ENCODE measurements at places on chromosomes 4 and X.

GRCh38 chr4:36197501-36197900 lies 46.8 kb downstream of the ARAP2 start:
- ATAC-seq: no peak

GRCh38 chrX:136525738-136526606 lies 6.0 kb upstream of the VGLL1 start:
- no peak for ATAC-seq

GRCh38 chr4:145199051-145199716 lies 18.8 kb upstream of the OTUD4 start:
- ATAC-seq: no peak

- ATAC-seq: no peak
These were observed 94.6 kb downstream of the FAM9B start for GRCh38 chrX:8939322-8939721.

DNA sequence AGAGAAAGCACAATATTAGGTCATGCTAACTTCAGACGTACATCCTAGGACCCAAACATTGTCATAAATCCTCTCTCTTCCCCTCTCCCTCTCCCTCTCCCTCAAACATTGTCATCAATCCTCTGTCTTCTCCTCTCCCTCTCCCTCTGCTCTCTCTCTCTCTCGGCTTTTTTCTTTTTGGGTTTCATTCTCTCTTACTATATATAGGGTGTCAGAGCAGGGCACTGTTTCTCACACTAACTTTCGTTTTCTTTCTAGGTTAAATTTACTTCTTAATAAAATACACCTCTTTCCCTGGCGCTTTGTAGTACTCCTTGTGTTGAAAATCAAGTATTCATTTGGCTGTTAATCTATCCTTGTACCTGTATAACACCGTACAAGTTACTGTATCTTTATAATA lies 37.0 kb upstream of the HERC5 start:
- ATAC-seq: no peak

- ATAC-seq: no peak
These were observed 100.3 kb downstream of the HS3ST1 start for GRCh38 chr4:11328401-11328800.

GRCh38 chrX:31480696-31481095 lies 408.9 kb upstream of the FTHL17 start:
- ATAC-seq: no peak

- ATAC-seq: no peak
These were observed 63.4 kb downstream of the GALNTL6 start for GRCh38 chr4:171876636-171877035.

- ATAC-seq: no peak
These were observed 175.7 kb upstream of the BCOR start for GRCh38 chrX:40273356-40274050.

DNA sequence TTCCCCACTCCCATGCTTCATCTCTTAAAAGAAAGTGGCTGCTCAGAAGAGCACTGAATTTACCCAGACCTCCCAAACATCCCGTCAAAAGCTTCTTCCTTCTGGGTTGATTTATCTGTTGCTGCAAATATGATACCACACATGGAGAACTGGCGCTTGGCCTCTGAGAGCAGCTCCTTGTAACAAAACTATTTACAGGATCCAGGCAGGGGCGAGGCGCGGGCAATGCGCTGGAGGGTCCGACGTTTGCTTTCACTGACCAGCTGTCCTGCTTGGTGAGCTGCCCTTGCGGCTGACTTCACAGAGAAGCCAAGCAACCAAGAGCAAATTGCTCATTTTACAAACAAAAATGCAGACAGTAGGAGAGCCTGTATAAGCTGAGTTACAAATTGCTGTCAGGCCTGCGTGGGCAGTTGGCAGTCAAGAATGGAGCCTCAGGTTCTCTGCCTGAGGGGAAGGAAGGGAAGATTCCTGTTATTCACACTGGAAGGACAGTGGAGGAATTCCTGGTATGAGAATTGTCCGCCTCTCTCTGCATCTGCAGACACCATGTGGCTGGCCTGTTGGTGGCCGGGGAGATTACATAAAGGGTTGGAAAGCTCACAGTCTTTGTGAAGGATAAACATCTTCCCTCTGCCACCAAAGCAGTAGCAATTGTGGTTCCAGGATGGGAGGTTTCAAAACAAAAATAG lies 192.2 kb upstream of the LEF1 start:
- ATAC-seq: no peak

DNA sequence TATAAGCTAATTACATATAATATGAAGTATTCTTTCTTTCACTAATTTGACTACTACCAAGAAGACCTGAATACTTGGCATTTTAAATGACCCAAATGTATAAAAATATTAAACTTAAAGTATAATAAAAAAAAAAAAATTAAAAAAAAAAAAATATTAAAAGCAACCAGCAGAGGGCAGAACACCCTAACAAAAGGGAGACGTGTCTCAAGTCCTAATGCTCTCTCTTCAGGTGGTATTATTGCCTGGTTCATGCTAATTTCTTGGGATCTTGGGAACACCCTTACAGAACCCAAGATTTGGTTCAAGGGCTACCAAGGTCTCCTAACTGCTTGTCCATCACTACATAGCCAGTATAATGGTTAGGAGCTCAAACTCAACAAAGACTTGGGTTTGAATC lies 754.8 kb downstream of the RAB28 start:
- no peak for ATAC-seq

GRCh38 chr4:20883231-20883630 lies 183.0 kb downstream of the PACRGL start:
- ATAC-seq: no peak

DNA sequence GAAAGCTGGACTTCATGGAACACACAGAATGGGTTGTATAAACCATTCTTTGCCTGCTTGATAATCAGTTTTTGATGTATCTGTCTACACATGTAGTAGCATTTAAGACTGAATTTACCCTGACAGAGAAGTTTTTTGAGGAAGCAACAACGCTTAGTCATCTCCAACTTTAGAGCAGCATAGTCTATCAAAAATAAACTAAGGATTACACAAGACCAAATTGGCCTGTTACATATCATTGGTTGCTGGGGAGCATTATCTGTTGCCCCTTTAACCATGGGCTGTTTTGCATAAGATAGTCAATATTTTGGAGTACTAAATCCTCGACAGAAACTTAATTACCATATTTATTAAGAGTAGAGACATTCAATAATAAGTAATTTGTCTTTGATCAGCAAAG lies 347.4 kb downstream of the FAM47B start:
- no peak for ATAC-seq

GRCh38 chr4:125434136-125434535 lies 119.4 kb downstream of the FAT4 start:
- no peak for ATAC-seq

DNA sequence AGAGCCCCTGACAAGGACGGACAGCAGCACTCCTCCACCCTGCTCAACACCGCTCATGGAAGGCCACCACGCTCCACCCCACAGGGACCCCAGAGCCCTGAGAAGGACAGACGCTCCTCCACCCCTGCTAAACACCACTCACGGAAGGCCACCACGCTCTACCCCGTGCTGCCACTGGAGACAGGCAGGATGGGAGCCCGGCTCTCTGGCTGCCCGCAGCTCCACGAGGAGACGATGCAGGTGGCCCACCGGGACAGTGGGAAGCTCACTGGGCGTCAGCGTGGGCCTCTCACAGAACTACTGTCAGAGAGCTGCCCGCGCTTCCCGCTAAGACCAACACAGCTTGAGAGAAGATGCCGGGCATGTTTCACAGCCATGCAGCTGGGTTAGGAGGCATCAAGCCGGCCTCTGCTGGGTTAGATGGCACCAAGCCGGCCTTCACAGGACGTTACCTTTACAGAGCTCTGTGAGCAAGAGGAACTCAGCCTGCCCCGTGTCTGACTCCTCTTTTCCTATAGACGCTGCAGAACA lies 20.8 kb downstream of the GAK start:
- no peak for ATAC-seq

GRCh38 chrX:16633754-16634153 lies 16.2 kb upstream of the S100G start:
- ATAC-seq: no peak

GRCh38 chrX:17053502-17053901 lies 107.0 kb downstream of the REPS2 start:
- no peak for ATAC-seq

DNA sequence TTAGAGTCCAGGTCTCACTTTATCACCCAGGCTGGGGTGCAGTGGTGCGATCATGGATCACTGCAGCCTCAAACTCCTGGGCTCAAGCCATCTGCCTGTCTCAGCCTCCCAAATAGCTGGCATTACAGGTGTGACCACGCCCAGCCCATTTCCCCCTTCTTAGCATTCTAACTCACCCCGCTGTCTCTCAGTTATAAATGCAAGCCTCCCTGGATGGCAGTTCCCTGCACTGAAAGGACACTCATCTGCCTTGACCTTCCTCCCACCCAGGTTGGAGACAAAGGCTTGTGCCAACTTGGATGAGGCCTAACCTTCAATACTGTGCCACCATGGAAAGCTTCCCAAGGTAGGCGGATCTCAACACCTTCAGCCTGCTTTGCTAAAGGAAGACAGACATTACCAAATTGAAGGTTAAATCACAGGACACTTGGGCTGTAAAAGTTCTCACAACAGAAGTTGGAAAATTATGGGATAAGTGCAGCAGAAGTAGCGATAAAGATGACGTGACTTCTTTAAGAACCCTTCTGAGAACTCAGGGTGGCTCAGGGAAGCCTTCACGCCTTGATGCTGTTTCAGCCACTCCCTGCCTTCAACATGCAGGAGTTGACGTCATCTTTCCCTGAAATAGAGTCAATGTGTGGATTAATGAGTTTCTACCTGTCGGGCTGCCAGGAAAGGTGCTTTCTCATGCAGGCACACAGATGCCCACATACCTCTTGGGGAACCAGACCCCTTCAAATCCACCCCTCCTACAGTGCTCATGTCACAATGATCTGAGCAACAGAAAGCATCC lies 10.6 kb upstream of the GPM6B start:
- no peak for ATAC-seq

GRCh38 chr4:159563257-159563656 lies 460.4 kb downstream of the RAPGEF2 start:
- no peak for ATAC-seq

DNA sequence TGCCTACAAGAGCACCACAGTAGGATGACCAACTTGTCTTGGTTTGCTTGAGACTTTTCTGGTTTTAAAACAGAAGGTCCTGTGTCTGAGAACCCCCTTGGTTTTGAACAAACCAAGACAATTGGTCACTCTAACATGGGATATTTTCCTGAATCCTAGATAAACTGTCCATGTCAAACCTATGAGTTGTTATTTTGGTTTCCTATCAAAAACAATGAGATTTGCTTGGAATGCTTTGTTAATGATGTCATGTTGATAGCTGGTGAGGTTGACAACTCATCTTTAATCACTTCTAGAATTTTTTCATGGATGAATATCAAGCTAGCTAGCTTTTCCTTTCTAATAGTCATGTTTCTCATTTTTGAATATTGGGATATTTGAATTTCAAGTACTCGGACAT lies 518.3 kb upstream of the ARX start:
- no peak for ATAC-seq

- no peak for ATAC-seq
These were observed 45.7 kb downstream of the TRIM61 start for GRCh38 chr4:164931551-164932324.

DNA sequence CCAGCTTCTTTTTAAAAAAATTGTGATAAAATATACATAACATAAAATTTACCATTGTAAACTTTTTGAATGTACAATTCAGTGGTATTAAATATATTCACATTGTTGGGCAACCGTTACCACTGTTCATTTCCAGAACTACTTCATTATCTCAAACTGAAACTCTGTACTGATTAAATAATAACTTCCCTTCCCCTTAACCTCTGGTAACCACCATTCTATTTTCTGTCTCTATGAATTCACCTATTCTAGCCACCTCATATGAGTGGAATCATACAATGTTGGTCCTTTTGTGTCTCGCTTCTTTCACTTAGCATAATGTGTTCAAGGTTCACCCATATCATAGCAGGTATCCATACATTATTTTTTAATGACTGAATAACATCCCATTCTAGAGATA lies 8.3 kb downstream of the GPR50 start:
- ATAC-seq: no peak

GRCh38 chrX:146186540-146186939 lies 368.9 kb downstream of the SLITRK2 start:
- ATAC-seq: no peak

DNA sequence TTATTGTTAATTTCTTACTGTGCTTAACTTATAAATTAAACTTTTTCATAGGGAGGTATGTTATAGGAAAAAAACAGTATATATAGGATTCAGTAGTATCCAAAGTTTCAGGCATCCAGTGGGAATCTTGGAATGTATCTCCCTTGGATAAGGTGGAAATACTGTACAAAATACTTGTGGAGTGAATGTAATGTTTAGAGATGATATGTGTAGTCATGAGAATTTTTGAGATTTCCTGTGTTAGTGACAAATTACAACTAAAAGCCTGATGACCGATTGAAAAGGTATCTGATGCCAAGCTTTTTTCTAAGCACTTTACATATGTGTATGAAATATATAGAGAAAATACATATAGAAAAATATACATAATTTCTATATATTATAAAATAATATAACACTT lies 69.2 kb downstream of the STK32B start:
- no peak for ATAC-seq

- ATAC-seq: no peak
These were observed 22.3 kb upstream of the CLOCK start for GRCh38 chr4:55568905-55569504.

GRCh38 chr4:37825968-37826294 lies 555 bp upstream of the PGM2 start:
- peak; percentile 37 for ATAC-seq

DNA sequence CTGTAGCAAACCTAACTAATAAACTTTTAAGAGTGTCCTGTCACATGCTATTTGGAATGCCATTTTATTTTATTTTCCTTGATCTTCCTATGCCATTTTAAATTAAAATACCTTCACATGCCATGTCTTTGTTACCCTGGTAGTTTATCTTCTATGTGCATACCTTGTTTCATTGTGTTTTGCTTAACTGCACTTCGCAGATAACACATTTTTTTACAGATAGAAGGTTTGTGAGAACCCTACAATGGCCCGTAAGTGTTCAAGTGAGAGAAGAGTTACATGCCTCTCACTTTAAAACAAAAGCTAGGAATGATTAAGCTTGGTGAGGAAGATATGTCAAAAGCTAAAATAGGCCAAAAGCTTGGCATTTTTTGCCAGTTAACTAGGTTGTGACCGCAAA lies 744.1 kb downstream of the STIM2 start:
- no peak for ATAC-seq

GRCh38 chr4:114025176-114025777 lies 45.8 kb upstream of the ARSJ start:
- peak; percentile 83 for ATAC-seq

DNA sequence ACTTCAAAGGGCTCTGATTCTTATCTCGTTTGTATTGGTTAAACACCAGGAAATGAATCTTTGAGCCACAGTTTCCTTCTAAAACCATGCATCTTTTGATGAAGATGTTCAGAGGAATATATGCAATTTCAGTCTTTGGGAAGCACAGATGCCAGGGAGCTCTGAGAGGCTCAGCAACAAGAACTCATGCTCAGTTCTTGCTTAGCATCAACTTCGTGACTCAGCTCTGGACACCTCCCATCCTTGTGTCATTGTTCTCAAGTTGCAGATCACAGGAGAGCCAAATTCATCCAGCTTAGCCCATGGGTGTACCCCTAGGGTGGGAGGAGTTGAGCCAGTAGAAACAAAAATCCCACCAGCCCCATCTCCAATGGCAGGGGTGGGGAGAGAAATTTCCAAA lies 219.6 kb upstream of the MAOA start:
- ATAC-seq: no peak

GRCh38 chr4:81256059-81256970 lies 41.3 kb upstream of the PRKG2 start:
- ATAC-seq: no peak

All from stimulated activated memory B cell treated with anti-CD40 and anti-IgM and Interleukin-4, amounts not matched to agents 10 μg/mL and 1 μg/mL and 100 μg/mL, for 72 hours (primary cell).